ENCODE measurements at places on chromosomes 7 and 10.

DNA sequence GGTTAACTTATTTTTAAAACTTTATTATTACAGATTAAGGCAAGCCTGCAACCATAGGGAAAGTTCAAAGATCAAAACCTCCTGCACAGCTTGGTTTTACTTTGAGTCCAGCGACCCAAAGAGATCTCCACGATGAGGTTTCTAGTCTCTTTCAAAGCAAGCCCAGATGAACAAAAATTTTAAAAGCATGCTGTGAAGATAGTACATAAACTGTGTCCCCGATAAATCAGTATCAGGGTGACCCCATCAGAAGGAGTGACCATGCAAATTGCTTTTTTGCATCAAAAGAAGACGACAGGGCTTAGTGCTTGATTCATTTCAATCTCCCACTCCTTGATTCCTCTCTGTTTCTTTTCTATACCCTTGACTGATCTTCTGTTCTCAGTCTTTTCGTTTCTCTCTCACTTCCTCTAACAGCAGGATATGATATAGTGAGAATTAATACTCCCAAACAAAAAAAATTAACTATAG lies 16.0 kb upstream of the DNTT start:
- no peak for DNase-seq

GRCh38 chr10:125340903-125341302 lies 180.5 kb upstream of the CTBP2 start:
- no peak for DNase-seq

GRCh38 chr7:128679920-128680319 lies 7.8 kb downstream of the GARIN1A start:
- DNase-seq = no peak

DNA sequence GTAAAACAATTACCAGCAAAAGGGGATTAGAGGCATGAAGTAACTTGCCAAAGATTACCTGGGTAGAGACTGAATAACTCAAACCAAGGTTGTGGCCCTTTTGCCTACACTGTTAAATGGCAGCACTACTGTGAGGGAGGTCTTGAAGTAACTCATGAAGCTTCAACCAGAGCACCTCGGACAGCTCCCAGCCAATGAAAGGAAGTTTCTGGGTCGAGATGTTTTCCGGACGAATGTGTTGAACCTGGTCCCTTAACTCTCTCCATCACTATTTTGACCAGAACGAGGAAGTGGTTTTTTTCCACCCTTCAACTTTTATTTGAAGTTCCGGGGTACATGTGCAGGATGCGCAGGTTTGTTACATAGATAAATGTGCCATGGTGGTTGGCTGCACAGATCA lies 133.6 kb upstream of the PRKCQ start:
- no peak for DNase-seq

- DNase-seq = no peak
Measured at GRCh38 chr7:95105627-95106026, 198.2 kb downstream of the PPP1R9A start.

DNA sequence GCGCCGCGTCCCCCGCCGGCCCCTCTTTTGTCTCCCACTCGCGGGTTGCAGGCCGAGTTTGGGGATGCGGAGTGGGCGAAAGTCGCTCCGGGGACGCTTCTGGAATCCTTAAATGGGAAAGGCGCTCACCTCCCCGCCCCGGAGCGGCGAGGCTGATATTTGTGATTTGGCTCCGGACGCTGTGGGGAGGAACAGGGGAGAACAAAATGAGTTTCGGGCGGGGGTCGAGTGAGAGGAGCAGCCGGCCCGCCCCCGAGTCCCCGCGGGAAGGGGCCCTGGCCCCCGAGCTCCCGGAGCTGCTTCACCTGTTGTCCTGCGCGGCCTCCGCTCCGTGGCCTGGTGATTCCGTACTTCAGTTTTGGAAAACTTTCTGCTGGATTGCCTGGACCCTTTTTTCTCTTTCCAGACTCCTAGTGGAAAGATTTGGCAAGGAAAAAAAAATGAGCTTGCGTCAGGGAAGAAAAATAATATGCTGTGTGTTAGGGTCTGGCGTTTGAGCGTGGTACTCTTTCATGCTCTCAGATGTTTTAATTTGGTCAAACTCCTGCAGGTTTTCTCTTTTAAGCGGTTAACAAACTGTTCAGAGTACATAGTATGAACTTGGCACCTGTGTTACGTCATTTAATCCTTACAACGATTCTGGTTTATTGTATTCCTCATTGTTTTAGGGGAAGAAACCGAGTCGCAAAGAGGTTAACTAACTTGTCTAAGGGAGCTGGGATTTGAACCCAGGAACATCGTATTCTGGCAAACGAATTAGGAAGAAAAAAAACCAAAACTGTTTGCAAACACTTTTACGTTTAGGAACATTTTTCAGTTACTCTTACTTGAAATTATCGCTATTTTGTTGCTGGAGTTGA lies 924 bp downstream of the BMPR1A start:
- DNase-seq = peak; percentile 12

GRCh38 chr10:85618841-85619240 lies 747.8 kb downstream of the GRID1 start:
- no peak for DNase-seq

DNA sequence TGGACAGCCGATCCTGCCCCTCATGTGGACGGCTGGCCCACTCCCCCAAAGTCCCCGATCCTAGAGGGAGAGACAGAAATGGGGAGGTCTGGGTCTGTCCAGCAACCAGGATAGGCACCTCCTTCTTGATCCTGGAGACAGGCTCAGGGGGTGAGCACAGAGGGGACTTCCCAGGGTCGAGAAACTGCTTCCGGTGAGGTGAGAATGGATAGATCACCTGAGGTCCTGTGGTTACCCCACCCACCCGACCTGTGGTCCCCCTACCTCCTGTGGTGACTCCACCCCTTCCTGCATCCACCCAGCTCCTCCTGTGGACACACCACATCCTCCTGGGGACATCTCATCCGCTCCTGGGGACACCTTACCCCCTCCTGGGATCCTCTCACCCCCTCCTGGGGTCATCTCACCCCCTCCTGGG lies 27.4 kb upstream of the RASGEF1A start:
- DNase-seq = peak; percentile 48

- DNase-seq = no peak
Measured at GRCh38 chr10:76252733-76253132, 821.3 kb downstream of the LRMDA start.

DNA sequence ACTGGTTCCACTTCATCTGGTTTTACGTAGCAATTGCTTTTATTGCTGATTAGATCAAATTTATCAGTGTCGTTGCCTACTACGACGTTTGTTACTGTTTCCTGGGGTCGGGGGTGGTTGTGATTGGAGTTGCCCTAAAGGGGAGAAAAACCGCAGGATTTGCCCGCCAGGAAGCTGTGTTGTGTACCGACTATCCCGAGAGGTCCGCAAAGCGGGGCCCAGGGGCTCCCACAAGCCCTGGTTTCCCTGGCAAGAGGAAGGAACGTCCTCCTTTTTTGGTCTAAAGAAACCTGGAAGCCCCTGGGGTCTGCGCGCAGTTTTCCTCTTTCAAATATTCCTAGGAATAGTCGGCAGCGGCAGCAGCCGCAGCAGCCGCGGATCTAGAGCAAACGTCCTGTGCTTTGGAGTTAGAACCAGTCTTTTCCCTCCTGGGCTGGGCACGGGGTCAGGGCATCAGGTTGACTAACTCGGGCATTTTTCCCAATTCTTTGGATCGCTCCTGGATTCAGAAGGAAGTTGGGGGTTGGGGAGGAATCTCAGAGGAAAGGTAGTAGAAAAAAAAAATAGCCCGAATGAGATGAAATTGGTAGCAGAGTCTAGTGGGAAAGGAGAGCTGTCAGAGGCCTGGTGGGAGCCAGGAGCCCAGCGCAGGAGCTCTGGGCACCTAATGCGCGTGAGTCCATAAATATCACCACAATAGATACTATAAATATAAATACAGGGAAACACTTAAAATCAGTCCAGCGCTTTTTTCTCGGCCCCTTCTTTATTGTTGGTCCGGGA lies 4.6 kb downstream of the VAX1 start:
- DNase-seq = no peak

DNA sequence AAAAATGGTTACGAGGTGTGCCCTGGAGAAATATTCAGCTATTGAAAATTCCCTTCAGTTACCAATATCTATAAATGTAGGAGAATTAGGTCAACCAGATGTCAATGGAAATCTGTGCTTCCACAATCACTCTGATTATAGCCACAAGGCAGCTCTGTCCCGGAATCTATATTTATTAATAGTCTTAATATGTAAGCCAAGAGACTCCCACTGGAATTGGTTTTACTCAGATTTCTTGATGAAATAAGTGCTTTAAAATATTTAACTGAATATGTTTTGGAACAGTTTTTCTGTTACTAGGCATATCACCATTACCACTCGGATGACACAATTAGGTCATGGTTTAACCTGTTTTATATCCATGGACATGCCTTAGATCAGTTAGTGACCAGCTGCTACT lies 169.6 kb downstream of the POM121L12 start:
- no peak for DNase-seq
